ENCODE measurements at places on chromosomes 12 and 14. TPM values are rescaled to one million over a fixed set of nuclear protein-coding genes. Genes with fewer than 3 reads are reported as not detected.

POC1B gene
- 20.0 TPM for total RNA-seq

CLEC1B gene
- not detected for total RNA-seq

SYCP3 gene
- not detected for total RNA-seq

KLHL33 gene
- 0.71 TPM for total RNA-seq

- no peak for DNase-seq
Measured at GRCh38 chr14:23361320-23361719, 3.7 kb downstream of the EFS start.

GRCh38 chr12:89153341-89153740 lies 199.0 kb downstream of the DUSP6 start:
- DNase-seq: no peak

DNA sequence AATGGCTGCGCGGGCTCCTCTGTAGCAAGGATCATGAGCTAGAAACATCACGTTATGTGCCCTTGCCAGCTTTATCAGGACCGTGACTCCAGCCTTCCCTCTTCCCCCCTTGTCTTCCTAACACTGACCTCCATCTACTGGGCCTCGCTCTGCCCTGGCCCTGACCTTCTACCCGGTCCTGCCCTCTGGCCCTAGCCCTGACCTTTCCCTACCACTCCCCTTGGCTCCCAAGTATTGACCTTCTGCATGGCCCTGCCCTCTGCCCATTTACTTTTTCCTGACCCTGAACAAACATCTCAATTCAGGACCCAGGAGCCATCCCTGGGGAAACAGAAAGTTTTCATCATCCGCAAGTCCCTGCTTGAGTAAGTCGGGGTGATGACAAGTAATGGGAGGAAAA lies 2.0 kb downstream of the SOAT2 start:
- no peak for DNase-seq
